Left renal pelvis (tissue), 4 donors: ENCODE measurements at places on chromosomes 3 and 15.
A peak's percentile ranks its signal among the peaks of the same experiment; 100 is the strongest.

- no peak for DNase-seq
Observed at GRCh38 chr3:54543446-54543845, 384.4 kb downstream of the LRTM1 start.

- no peak for DNase-seq
Observed at GRCh38 chr3:53583161-53583690, 88.8 kb downstream of the CACNA1D start.

DNA sequence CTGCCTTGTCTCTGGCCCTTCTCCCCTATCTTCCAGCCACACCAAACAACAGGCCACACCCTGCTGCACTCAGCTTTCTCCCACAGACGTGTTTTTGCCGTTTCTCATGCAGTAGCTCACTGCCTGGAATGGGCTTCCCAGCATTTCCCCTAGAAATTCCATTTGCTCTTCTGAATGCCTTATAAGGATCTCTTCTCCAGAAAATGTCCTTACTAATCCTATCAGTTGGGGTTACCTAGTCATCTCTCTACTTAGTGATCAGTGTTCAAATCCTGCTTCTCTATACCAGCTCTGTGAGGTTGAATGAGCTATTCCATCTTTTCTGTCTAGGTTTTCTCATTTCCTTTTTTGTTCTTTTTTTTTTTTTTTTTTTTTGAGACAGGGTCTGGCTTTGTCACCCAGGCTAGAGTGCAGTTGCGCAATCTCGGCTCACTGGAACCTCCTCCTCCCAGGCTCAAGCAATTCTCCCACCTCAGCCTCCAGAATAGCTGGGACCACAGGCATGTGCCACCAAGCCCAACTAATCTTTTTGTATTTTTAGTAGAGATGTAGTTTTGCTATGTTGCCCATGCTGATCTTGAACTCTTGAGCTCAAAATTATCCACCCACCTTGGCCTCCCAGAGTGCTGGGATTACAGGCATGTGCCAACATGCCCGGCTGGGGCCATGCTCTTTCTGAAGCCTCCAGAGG is 98.2 kb upstream of the CHD2 start:
- DNase-seq: no peak

DNA sequence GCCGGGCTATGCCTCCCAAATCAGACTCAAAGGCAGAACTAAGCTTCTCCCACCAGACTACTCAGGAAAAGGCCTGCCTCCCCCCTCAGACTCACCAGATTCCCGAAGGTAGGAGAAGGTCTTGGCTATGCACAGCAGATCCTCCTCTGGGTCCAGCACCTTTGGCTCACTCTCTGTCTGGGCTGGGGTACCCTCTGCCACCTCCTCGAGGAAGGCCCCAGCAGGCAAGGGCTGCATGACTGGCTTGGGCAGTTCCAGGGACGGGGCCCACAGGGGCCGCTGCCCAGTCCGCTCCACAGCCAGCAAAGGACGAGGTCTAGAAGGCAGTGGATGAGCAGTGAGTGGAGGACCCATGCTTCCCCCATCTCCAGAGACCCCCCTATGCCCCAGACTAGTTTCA is 3.3 kb downstream of the CISH start:
- DNase-seq: no peak

DNA sequence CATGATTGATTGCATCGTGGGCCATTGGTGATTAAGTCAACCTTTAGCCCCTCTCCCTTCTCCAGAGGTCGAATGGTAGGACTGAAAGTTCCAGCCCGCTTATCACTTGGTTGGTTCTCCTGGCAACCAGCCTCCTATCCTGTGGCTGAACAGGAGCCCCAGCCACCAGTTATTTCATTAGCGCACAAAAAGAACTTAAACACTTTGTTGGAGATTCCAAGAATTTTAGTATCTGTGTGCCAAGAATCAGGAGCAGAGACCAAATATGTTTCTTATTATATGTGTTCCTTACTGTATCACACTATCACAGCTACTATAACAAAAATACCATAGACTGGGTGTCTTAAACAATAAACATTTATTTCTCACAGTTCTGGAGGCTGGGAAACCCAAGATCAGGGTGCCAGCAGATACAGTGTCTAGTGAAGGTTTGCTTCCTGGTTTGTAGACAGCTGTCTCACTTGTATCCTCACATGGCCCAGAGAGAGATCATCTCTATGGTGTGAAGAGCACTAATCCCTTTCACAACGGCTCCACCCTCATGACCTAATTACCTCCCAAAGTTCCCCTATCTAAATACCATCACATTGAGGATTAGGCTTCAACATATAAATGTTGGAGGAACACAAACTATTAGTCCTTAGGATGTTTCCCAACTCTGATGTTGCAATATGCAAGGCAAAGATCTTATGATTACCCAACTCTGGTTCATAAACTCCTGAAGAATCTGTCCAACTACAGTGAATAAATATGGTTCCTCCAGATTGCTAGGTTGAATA is 30.5 kb upstream of the APH1B start:
- no peak for DNase-seq

DNA sequence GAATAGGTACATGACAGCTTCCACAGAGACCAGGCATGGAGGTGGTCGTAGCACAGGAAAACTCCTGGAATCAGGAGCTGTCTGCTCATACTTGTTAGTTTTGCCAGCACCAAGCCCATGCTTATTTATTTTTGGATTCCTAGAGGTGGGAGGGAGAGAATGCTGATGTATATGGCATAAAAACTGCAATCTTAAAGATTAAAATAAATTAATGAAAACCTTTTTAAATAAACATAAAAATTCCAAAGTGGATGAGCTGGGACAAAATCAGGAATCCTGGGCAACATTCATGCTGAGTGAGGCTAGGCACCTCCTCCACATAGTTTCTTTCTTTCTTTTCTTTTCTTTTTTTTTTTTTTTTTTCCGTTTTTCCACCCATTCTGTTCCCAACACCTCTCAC is 14.3 kb upstream of the BCL6 start:
- no peak for DNase-seq

GRCh38 chr15:46676233-46677206 is 1040.8 kb upstream of the SEMA6D start:
- DNase-seq: no peak

- peak; percentile 63 for DNase-seq
Observed at GRCh38 chr3:15635121-15635661, 33.6 kb downstream of the BTD start.

DNA sequence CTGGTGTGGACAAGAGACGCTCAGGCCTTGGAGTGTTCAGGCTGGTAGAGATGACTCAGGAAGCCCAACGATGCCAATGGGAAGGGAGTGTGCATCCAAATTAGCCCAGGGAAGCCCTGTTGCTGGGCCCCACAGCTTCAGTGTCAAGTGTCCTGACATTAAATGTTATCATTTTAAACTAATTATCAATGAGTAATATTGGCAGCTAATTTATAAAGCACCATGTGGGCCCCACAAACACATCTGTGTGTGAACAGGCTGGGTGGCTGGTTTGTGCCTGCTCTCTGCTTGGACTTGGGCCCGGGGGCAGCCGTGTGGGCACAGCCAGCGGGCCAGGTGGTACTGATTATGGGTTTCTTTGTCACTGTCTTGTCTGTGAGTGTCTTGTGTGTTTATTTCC is 15.0 kb downstream of the FBLN2 start:
- DNase-seq: no peak

DNA sequence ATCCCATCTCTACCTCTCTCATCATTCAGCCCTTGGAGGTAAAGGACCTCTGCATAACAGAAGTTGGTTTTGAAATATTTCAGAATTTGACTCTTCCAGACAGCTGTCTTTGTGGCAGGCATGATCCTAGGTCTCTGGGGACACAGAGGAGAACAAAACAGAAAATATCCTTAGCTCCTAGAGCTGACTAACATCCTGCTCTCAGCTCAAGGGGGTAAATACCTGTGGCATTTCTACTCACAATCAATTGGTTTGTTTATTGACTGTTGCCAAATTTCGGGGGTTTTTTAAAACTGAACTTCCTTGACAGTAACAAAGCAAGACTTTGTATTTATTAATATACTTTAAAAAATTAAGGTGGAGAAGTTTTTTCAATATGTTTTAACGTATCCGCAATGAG is 78.8 kb downstream of the EOMES start:
- DNase-seq: no peak

DNA sequence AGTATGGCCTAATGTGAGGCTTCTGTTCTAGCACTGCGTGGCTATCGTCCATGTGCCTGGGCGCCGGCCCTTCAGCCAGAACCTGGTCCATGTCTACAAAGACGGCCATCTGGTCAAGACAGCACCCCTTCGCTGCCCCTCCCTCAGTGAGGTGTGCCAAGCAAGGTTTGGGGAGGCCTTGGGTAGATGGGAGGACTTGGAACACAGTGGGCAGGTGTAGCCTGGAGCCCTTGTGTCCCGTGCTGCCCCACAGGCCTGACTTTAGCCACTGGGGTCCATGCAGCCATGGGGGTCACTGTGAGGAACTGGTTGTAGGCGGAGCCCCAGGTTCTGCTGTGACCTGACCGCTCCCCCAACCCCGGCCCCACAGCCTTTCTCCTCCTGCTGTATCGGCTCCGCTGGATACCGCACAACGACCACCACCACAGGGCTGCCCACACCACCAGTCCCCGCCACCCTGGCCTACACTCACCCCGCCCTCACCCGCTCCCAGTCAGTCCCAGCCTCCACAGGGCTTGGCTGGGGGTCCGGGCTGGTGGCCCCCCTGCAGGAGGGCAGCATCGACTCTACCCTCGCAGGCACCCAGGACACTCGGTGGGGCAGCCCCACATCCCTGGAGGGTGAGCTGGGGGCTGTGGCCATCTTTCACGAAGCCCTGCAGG is 16.6 kb downstream of the NBEAL2 start:
- DNase-seq: no peak

DNA sequence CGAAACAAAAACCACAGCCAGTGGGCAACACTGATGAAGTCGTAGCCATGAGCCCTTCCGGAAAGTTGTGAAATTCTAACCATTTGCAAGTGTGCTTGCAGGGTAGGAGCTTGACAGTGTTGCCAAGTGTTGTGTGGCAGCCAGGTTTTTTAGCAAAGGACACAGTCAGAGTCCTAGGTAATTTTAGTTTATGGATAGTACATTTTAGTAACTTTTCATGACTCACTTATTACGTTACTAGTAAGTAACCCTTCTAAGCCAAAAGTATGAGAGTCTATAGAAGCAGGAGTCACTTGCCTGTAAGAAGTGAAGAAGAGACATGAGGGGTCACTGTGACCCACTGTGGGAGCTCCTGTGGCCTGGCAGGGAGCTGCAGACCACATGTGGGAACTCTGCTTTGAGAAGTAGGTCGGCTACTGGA is 54.8 kb upstream of the ADPGK start:
- no peak for DNase-seq

DNA sequence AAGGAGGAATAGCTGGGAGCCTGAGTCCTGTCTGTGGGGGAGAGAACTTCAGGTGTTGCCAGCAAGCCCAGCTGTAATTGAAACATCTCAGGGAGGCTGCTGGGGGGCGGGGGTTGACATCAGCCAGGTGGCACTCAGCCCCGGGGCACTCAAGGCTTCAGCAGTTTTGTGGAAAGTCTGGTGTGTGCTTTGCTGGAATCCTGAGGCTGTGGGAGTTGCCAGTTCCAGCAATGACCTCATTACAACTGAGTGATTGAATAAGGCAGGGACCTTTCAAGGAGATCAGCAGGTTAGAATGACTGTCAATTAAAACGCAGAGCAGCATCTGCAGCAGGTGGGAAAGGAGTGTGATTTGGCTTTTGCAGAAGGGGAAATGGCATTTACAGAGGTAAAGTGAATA is 75.7 kb downstream of the FAM43A start:
- DNase-seq: no peak

DNA sequence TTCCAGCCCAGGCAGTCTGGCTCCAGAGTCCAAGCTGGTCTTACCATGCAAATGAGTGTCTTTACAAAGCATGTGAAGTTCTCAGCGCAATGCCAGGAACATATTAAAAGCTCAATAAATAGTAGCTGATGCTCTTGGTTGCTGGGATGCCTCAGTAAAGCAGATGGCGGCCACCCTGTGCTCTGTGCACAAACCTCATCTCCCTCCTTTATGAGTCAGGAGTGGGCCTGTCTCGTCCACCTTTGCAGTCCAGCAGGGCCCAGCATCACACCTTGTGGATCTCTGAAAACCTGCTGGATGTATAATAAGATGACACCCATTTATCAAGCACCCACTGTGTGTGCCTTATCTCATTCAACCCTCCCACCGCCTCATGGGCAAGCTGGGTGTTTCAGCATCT is 42.7 kb downstream of the FAM174B start:
- DNase-seq: no peak

DNA sequence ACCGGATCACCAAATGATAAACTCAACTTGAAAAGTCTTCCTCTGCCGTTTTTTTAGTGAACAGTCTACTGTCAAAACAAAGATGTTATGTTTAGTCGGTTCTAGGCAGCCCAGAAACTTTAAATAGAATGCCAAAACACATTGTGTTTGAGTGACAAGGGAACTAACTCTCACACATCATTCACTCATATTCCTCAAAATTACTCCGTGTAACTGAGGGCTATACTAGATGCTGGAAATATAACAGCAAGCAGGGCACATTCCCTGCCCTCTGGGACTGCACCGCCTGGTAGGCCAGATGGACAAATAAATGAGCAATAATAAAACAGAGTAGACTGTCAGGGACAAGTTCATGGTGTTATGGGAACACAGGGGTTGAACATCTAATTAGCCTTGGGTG is 251.4 kb downstream of the MAGI1 start:
- DNase-seq: no peak

- DNase-seq: no peak
Observed at GRCh38 chr15:29141308-29142128, 128.1 kb downstream of the NSMCE3 start.

DNA sequence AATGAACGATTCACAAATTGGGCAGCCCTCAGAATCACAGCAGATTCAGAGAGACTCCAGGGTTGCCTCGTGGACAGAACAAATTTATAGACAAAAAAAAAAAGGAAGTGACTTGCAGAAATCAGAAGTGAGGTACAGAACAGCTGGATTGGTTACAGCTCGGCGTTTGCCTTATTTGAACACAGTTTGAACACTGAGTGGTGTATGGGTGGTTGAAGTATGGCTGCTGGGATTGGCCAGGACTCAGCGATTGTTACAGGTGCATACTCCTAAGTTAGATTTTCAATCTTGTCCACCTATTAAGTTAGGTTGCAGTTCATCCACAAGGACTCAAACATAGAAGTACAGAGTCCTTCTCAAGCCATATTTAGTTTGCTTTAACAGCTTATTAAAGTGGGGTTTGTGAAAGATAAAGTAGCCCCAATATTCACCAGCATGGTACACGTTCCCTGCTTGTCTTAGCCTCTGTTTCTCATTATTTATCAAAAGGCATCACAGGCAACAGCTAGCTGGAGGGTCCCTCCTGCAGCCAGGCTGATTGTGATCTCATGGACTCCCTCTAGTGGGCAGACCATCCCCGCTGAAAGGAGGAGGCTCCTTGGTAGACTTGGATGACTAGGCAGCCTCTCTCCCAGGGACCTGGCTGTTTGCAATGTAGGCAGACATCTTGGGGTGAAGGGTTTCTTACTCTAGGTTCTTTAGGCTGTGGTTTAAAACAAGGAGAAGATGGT is 17.6 kb upstream of the ALDH1L1 start:
- DNase-seq: no peak

GRCh38 chr3:196640297-196641018 is 964 bp downstream of the NRROS start:
- no peak for DNase-seq

GRCh38 chr15:51799282-51800252 is 29.9 kb upstream of the TMOD3 start:
- DNase-seq: no peak

GRCh38 chr3:183533412-183534132 is 21.9 kb downstream of the KLHL6 start:
- no peak for DNase-seq

GRCh38 chr3:190387578-190388213 is at the start of gene CLDN16:
TSS of gene CLDN16 (plus strand) at chr3:190388163. CDS start at chr3:190388330, 167 bp downstream.
- DNase-seq: no peak

- DNase-seq: no peak
Observed at GRCh38 chr3:197352382-197352781, 54.0 kb upstream of the DLG1 start.

- DNase-seq: no peak
Observed at GRCh38 chr3:125126323-125126722, 70.5 kb upstream of the HEG1 start.
